ENCODE measurements at places on chromosomes 4 and X.

GRCh38 chrX:31232506-31232905 lies 160.7 kb upstream of the FTHL17 start:
- no peak for DNase-seq

- no peak for DNase-seq
Observed at GRCh38 chr4:53596901-53597300, 5.6 kb upstream of the LNX1 start.

DNA sequence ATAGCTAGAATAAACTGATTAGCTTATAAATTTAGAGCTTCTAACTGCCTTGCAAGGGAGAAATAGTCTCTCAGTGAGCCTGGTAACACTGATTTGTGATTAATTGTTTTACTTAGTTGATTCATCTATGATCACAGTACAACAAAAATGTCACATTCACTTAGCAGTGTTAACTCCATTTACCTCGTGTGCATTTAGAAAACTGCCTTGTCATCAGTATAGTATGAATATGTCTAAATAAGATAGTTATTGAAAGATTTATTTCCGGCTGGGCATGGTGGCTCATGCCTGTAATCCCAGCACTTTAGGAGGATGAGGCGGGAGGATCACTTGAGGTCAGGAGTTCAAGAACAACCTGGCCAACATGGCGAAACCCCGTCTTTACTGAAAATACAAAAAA lies 39.3 kb downstream of the FAM199X start:
- no peak for DNase-seq

- DNase-seq, result no peak
Observed at GRCh38 chr4:169100670-169101101, 90.6 kb upstream of the CBR4 start.

GRCh38 chr4:145935253-145936141 lies 3.1 kb downstream of the ZNF827 start:
- DNase-seq, result no peak

All from CD4-positive, alpha-beta T cell treated with Interleukin-6 at 100 ng/mL for 8 hours (primary cell).